ENCODE measurements at places on chromosomes 7 and 10. TPM values are rescaled to one million over a fixed set of nuclear protein-coding genes. Genes with fewer than 3 reads are reported as not detected.

GRCh38 chr7:123209786-123210185 is 10.0 kb upstream of the SLC13A1 start:
- H3K27ac ChIP-seq = no peak overlapping the region
- no peak overlapping the region for H3K4me3 ChIP-seq
- no peak for DNase-seq
- H3K36me3 ChIP-seq = no peaks in the 10 kb centered on the region

DNA sequence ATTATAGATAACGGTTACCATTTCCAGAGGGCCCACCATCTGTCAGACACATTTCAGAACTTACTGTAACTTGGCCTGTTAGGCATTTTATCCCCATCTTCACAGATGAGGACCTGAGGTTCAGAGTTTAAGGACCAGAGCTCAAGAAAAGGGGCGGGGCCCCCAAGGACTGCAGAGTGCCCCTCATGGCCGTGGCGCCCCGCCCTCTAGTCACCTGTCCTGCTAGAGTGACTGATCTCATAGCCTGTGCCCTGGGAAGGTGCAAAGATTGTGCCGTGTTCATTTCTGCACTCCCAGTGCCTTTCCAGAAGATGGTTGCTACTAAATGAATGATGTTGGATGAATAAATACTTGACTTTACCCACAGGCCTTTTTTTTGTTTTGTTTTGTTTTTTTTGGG is 107.0 kb downstream of the XRCC2 start:
- H3K36me3 ChIP-seq = no peaks in the 10 kb centered on the region
- no peak overlapping the region for H3K4me3 ChIP-seq
- no peak overlapping the region for H3K27ac ChIP-seq
- no peak for DNase-seq
- H3K4me1 ChIP-seq = no peaks in the 10 kb centered on the region

Gene IQUB
- 0.59 TPM for total RNA-seq

Gene ACTL6B
- not detected for total RNA-seq

Gene ZNF736
- total RNA-seq = 29.0 TPM
